ENCODE measurements at places on chromosomes 13 and 19. TPM values are rescaled to one million over a fixed set of nuclear protein-coding genes. Genes with fewer than 3 reads are reported as not detected.

The ZNF681 gene
- 0.80 TPM for total RNA-seq

The LMTK3 gene
- 2.8 TPM for total RNA-seq

The IGFL2 gene
- not detected for total RNA-seq

The CEACAM20 gene
- not detected for total RNA-seq

The SPIB gene
- total RNA-seq = not detected

The CELF5 gene
- not detected for total RNA-seq

The ZNF324B gene
- 6.6 TPM for total RNA-seq

The SAFB2 gene
- total RNA-seq = 7.7 TPM

Data from hair follicular keratinocyte (primary cell).